ENCODE measurements at places on chromosomes 13 and 19. TPM values are rescaled to one million over a fixed set of nuclear protein-coding genes. Genes with fewer than 3 reads are reported as not detected.

GSX1 gene
- total RNA-seq = not detected

SOX1 gene
- not detected for total RNA-seq

DNA sequence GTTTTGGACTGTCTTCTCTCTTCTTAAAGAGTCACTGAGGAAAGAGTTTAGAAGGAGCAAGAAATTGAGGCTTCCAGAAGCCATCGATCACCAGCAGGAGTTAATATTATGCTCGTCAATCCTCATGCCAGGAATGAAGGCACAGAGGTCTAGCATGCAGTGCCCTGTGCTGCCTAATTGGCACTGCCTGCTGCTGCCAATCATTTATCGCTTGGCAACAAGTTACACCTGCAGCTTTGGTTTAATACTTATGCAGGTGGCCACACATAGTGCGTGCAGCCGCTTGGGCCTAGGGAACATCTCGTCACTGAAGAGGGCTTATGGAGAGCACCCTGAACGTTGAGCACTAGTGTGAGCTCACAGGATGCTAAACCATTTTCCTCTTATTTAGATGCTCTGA, 2.7 kb upstream of the SOX1 start:
- DNase-seq = no peak

DNA sequence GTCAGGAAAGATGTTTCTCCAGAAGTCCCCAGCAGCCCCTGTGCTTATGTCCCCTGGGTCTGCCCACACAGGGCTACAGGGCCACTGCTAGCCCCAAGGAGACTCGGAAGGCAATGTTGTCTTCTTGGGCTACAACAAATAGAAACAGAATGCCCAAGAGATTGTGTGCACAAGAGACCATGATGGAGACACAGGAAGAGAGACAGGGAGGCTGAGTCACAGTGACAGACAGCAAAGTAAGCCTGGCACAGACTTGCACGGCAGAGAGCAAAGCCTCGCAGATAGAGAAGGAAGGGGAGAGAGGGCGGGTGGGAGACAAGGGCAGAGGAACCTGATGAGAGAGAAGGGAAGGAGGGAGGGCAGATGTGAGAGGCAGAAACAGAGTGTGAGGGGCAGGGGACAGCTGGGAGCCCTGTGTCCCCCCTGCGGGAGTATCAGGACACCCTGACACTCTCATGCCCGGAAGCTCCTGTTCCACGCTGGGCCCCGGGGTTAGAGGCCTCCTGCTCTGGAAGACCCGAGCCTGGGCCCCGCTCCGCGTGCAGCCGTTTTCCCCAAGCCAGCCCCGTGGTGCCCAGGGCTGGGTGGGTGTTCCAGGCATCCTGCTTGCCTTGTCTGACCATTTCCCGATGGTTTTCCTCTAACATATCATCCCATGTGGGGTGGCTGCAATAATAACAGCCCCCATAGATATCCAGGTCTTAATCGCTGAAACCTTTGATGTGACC, 2.7 kb upstream of the PLA2G4C start:
- DNase-seq = no peak

DNA sequence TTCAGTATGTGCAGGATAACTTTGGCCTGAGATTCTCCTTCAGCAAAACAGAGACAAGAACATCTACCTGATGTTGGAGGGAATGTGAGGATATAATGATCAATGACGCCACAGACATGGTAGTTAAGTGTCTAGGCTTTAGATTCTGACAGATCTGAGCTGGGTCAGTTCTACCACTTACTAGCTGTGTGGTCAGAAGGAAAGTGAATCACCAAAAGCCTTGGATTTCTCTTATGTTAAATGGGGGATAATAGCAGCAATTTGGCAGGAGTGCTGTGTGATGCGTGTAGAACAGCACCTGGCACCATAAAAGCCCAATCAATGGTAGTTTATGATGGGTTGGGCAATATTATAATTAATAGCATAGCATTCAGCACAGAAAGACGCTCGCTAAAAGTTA, 41.7 kb downstream of the RXFP2 start:
- no peak for DNase-seq

GRCh38 chr19:48635966-48636858, 967 bp downstream of the DBP start:
- DNase-seq = no peak

- DNase-seq = no peak
Observed at GRCh38 chr13:43749503-43749902, 37.3 kb downstream of the ENOX1 start.

GRCh38 chr13:111411919-111412650, 91.6 kb downstream of the TEX29 start:
- no peak for DNase-seq

DNA sequence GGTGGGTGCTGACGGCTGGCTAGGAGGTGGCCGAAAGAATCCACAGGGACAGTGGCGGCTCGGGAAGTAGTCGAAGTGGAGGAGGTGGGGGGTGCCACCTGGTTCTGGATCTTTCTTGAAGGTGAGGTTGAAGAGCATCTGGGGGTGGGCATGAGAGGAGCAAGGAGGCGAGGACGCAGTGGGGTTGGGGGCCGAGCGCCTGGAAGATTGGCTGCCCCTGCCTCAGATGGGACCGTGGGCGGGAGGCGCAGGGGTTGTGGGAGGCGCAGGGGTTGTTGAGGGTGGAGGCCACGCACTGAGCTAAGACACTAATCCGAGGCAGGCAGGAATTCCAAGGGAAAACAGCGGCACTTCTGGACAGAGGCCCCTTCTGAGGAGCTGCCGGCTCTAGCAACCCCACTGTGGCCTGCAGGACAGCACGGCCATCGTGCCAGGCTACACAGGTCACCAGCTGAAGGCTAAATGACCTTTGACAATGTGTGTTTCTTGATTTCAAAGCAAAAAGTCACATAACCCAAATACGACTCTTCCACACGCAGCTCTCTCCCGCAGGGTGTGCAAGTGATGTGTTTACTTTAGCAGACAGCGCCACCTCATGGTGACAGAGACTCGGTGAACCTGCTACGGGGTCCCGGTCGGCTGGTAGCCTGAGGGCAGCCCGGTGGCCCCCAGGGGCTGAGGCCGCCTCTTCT, 44.1 kb upstream of the RANBP3 start:
- peak; percentile 90 for DNase-seq
